ENCODE measurements at places on chromosomes 12 and 14.

DNA sequence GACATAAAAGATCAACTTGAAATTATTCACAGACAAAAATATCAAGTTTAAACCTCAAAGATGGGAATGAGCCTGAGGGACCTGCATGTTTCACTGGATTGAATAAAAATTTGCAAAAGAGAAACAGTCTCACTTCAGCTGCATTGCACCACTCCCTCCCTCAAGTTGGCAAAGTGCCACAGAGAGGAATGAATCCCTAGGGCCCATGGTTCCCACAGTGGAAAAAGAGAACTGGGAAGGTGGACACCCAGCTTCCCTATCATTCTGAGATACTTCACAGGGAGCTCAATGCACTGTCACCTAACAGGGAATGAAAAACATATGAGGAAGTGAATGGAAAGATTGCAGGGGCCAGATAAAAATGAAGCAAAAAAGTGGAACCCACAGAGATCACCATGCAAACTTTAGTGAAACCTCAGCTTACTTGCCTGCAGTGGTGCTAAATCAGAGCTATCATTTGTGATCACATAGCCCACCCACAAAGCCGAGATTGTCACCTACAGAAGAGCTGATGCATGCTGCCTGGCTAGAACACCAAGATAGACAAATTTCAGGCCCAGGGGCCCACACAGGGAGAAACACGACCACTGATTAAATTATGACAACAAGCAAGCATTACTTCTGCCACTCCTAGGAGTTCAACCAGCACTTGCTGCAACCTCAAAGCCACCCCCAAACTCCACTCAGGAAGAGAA, 911.3 kb downstream of the LRFN5 start:
- no peak for DNase-seq

GRCh38 chr12:111822886-111823285, 19.1 kb upstream of the MAPKAPK5 start:
- DNase-seq: no peak

GRCh38 chr12:1716215-1716862, 25.5 kb downstream of the ADIPOR2 start:
- DNase-seq: no peak

- DNase-seq: no peak
Observed at GRCh38 chr12:112599871-112600270, 181.1 kb downstream of the PTPN11 start.

- no peak for DNase-seq
Observed at GRCh38 chr12:124705545-124706138, 138.2 kb upstream of the NCOR2 start.

DNA sequence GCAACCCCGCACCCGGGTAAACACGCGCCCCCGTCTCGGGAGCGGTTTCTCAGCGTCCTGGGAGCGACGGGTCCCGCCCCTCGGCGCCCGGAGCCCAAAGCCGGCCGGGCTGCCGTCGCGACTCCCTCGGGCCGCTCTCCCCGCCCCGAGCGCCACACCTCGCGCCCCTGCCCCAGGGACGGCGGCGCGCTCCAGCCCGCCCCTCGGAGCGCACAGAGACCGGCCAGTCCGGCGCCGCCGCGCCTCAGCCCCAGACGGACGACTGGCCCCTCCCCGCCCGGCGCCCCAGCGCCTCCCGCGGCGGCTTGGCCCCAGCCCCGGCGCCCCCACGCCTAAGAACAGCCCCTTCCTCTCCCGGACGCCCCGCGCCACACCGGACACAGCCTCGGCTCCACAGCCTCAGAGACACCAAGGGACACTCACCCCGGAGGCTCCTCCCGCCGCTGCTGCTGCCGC, 411 bp downstream of the BTBD7 start:
- no peak for DNase-seq

DNA sequence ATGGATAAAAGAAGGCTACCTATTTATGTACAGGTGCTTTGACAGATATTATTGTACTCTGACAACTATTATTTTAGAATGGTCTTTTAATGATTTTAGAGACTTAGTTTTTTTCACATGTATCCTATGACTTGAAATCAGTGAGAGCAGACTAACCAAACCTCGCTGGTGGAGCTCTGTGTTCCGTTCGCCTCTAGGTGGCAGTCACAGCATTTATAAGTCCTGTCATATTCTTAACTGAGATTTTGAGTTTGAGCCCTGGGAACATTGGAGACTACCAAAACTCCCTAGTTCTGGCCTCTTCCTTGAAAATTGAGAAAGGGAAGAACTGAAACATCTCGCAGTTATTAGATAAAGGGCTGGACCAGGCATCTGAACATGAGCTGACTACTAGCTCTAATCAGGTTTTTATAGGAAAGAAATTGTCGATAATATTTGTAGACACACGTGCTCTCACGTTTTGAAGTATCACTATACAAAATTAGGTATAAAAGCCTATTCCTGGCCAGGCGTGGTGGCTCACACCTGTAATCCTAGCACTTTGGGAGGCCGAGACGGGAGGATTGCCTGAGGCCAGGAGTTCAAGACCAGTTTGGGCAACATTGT, 48.3 kb downstream of the TTLL5 start:
- peak; percentile 43 for DNase-seq

GRCh38 chr14:89085231-89085731, 260.8 kb downstream of the TTC8 start:
- DNase-seq: no peak

DNA sequence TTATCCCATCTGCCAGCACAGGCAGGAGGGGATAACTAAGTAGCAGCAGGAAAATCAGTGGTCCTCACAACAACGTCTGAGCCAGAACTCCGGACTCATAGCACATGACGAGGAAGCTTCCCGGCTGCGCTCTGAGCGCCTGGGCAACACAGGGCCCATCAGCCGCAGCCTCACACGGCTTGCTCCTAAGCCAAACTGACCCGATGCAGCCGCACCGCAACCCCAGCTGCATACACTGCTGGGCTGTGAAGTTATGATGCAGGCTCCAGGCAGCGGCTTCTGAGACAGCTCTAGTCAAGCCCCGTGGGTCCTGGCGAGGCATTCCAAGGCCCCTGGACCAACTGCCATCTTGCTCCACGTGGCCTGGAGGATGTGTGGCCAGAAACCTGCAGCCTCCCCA, 28.1 kb downstream of the ZFYVE21 start:
- no peak for DNase-seq

DNA sequence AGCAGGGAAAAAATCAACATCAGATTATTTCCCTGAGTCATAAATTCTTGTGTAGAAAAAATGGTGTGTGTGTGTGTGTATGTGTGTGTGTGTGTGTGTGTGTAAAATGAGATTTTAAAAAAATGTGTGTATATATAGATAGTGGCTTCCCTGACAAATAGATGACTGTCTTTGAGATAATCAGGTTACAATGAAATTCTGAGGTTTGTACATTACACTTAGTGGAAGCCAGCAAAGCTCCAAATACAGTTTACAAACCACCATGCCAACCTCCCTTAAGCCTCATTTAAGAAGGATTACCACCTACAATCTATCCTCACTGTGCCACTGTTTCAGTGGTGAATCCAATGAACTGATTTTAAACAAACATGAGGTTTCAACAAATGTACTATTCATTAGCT, 93.8 kb downstream of the MED13L start:
- DNase-seq: no peak

GRCh38 chr12:77979597-77980250, 149.0 kb downstream of the NAV3 start:
- no peak for DNase-seq

DNA sequence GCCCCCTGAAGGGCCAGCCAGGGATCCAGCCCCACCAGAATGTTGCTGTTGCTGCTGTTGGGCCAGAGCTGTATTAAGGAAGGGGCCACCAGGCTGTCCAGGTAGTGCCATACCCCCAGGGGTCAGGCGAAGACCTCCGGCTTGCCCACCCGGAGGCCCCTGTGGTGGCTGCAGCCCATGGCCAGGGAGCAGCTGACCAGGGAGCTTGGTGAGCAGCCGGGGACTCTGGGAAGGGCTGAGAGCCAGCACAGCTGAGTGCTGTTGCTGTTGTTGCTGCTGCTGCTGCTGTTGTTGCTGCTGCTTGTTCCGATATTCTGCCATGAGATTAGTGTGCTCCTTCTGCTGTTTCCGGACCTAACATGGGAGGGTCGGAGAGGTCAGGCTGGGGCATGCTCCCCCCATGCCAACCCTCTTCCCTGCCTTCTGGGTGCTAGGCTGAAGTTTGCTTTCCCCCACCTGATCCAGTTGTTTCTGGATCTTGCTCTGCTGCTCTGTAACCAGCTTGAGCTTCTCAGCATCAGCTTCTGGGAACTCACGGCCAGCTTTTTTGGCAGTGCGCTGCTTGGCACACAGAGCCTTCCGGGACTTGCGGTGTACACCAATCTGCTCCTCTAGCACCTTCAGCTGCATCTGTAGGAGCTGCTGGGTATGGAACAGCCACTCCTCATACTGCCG, 15.2 kb upstream of the PRKAG1 start:
- DNase-seq: no peak

- no peak for DNase-seq
Observed at GRCh38 chr14:86462193-86462753, 932.3 kb downstream of the FLRT2 start.

GRCh38 chr14:96722736-96723135, 74.4 kb upstream of the VRK1 start:
- DNase-seq: no peak

- no peak for DNase-seq
Observed at GRCh38 chr12:79938843-79939242, 3.9 kb upstream of the PPP1R12A start.

- no peak for DNase-seq
Observed at GRCh38 chr12:68477906-68478305, 132.8 kb upstream of the RAP1B start.

GRCh38 chr14:77318006-77318553, 2.6 kb downstream of the POMT2 start:
- no peak for DNase-seq

GRCh38 chr14:60565211-60565610, 56.3 kb downstream of the SIX6 start:
- DNase-seq: no peak

DNA sequence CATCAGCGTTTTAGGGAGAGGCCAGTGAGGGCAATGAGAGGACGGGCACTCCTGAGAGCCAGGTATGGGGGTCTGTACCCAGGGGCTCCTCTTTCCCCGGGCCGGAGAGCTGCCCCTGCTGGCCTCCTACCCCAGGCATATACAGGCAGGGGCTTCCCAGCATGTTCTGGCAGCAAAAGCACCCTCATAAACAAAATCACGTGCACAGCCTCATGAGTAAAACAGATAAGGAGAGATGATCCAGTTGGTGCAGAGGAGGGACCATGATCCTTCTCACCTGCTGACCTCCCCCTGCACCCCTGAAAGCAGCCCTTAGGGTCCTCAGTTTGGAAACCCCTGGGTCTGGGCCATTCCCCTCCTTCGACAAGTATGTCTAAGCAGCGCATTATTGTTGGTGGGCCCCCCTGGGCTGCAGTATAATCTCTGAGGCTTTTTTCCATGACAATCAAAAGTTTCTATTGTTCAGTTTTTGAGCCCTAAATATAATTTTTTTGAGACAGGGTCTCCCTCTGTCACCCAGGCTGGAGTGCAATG, 5.0 kb upstream of the KRT4 start:
- no peak for DNase-seq

DNA sequence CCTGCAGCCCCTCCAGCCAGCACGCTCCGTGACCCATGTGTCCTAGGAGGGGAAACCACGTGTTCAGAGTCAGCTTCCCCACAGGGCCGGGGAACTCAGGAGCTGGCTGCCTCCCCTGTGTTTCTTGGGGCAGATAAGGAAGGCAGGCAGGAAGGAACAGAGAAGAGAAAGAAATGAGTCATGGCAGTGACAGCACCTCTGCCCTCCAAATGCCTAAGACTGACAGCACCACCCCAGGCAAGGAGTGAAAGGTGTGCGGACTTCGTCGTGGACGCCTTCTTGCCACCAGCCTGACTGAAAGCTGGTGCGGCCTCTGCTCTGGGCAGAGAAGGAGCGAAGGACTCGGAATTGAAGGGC, 167.0 kb upstream of the FKBP4 start:
- no peak for DNase-seq

DNA sequence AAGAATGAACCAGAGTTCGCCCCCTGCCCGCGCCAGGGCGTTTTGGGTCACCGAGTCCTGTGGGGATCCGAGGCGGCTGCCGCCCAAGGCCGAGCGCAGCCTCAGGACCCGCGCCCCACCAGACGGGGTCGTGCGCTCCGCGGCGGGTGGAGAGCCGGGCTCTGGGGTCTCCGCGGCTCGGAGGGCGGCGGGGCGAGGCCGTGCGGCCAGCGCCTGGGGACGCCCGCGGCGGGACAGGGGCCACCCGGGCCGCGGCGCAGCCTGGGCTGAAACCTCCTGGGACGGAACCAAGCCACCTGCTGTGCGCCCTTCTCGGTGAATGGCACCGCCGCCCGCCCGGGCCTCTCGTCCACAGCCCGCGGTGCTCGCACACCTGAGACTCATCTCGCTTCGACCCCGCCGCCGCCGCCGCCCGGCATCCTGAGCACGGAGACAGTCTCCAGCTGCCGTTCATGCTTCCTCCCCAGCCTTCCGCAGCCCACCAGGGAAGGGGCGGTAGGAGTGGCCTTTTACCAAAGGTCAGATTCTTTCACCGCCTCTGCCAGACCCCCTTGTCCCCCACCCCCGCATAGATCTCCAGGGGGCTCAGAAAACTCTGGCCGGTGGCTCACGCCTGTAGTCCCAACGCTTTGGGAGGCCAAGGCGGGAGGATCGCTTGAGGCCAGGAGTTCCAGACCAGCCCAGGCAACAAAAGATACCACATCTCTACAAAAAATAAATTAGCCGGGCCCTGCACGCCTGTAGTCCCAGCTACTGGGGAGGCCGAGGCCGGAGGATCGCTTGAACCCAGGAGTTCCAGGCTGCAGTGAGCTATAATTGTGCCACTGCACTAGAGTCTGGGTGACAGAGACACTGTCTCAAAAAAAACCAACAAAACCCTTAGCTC, 901 bp downstream of the B3GNT4 start:
- DNase-seq: no peak

- DNase-seq: peak; percentile 76
Observed at GRCh38 chr12:6335451-6336078, 6.3 kb downstream of the TNFRSF1A start.

DNA sequence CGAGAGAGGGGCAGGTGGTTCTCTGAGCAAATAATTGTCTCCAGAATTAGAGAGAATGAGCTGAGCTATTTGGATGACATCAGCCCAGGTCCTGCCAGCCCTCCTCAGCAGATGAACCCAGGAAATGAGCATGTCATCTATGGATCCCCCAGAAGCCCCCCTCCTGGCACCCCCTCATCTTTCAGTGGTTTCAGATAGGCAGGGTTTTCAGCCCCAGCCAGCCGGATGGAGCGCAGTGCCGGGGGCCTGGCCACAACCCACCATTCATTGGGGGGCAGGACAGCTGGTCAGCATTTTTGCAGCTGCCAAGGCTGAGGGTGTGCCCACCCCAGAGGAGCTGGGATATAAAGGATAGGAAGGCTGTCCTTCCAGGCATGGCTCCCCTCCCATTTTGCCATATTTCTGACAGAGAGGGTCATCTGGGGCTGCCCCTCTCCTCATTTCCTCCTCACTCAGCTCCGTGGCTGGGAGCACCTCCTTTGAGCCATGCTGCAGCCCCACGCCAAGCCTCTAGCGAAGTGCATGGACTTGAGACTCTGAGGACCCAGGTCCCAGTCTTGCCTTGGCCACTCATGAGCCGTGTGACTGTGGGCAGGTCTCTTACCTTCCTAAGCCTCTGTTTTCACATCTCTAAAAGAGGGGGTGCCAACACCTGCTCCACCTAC, 6.0 kb upstream of the KRT71 start:
- DNase-seq: no peak

- no peak for DNase-seq
Observed at GRCh38 chr12:99852666-99853065, 132.1 kb downstream of the ANKS1B start.

GRCh38 chr12:32454075-32454474, 54.7 kb downstream of the FGD4 start:
- no peak for DNase-seq

GRCh38 chr14:64696355-64696857, 7.8 kb upstream of the PLEKHG3 start:
- no peak for DNase-seq

- DNase-seq: no peak
Observed at GRCh38 chr14:60800409-60800808, 65.8 kb downstream of the MNAT1 start.

Measured in activated CD4-positive, alpha-beta T cell treated with anti-CD3 and anti-CD28 coated beads for 24 hours (primary cell).